Kidney glomerular epithelial cell (primary cell): ENCODE measurements at places on chromosomes 5 and 9.

- DNase-seq = no peak
Observed at GRCh38 chr5:31850981-31851689, 212.2 kb downstream of the PDZD2 start.

DNA sequence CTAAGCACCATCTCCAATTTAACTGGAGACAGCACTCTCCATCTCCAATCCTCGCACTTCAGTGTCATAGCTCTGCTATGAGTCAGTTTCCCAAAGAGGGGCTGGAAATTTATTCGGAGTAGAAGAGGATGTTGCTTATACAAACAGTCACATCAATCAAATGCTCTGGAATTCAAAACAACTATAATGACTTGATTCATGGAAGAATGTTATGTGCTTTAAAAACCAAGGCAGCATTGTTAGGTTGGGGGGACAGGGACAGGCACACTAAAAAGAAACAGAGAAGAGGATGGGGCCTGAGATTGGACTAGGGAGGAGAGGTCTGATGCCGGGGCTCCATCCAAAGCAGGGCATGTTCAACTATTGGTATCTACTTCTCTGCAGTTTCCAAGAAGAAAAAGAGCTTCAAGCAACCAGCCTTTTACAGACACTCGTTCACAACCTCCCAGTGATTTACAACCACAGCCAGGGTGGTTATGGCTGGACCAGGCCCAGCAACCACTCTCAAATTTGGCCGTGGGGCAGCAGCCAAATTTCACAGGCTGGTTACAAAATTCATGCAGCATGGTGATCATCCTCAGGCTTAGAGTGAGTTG lies 117.5 kb upstream of the ZNF366 start:
- peak; percentile 25 for DNase-seq

DNA sequence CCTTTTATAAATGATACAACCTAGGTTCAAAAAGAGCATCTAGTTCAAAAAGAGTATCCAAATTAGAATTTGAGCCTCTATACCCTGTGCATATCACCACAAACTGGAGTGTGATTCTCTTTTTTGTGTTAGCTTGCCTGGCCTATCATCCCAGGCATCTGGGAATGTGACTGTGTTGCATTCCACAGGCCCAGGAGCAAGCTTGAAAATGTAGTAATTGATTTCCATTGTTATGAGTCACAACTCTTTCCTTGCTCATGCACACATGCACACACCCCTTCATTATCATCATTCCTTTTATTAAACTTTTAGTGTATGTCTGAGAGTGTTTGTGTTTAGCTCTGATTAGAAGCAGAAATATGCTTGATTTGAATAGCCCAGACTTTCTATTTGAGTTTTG lies 75.2 kb downstream of the FCHO2 start:
- DNase-seq = peak; percentile 84

GRCh38 chr5:468401-468800 lies 25.4 kb downstream of the EXOC3 start:
- DNase-seq = no peak

DNA sequence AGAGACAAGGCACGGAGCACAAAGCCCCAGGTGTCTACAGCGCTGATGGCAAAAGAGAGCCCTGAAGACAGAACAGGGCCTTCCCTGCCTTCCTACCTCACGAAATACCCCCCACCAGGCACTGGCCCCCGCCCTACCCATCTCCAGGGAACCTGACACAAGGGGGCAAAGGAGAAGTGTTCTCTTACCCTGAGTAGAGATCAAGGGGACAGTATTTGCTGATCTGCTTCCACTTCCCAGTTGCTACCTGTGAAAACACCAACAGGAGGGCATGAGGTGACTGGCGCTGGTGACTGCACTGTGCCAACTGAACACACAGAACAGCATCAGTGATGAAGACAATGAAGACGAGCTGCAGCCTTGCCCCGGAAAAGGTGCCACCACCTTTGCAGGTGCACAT lies 27.4 kb downstream of the IPPK start:
- no peak for DNase-seq

DNA sequence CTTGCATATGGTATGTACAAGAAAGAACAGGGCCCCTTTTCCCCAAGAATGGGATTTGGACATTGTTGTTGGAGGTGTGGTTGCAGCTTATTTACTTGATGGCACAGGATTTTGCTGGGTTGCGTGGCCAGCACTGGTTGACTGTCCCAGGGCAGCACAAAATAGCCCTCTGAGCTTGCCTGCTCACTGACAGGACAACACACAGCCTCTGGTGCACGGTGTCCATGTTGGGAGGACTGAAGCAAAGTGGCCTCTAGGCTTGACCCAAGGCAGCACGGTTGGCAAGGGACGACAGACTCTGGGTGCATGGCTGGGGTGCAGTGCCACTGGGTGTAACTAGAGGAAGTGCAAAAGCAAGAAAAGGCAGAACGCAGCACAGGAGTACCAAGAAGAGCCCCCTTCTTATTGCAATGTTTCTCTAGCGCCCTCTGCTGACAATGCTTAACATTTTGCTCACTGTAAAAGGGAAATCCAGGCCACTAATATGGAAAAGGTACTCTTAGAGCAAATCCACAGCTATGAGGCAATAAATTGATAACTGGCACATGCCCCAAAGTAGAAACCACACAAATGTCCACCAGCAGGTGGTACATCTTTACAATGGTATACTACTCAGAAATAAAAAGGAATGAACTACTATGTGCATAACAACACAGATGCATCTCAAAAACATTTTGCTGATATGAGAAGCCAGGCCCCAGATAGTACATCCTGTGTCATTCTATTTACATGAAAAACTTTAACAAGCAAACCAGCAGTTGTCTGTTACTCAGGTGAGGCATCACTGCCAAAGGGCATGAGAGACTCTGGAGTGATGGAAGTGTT lies 47.4 kb upstream of the BARX1 start:
- DNase-seq = peak; percentile 56

GRCh38 chr9:2709645-2710101 lies 7.6 kb upstream of the KCNV2 start:
- DNase-seq = no peak

DNA sequence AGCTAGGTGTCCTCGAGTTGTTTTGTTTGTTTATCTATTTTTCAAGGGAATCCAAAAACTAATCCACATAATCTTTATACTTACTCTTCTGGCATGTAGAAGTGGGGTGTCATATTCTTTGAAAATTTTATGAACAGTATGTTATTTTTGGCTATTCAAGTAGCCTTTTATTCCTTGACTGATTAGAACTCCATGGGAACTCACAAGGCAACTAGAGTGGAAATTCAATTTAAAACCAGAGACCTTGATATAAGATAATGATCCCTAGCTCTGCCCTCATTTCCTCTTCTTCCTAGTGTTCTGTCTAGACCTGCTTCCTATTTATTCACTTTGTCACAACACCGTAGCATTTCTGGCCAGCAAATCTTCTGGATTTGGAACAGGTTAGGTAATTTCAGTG lies 1123.7 kb upstream of the C9orf72 start:
- DNase-seq = no peak

GRCh38 chr5:25713259-25713658 lies 1068.5 kb upstream of the CDH10 start:
- no peak for DNase-seq

DNA sequence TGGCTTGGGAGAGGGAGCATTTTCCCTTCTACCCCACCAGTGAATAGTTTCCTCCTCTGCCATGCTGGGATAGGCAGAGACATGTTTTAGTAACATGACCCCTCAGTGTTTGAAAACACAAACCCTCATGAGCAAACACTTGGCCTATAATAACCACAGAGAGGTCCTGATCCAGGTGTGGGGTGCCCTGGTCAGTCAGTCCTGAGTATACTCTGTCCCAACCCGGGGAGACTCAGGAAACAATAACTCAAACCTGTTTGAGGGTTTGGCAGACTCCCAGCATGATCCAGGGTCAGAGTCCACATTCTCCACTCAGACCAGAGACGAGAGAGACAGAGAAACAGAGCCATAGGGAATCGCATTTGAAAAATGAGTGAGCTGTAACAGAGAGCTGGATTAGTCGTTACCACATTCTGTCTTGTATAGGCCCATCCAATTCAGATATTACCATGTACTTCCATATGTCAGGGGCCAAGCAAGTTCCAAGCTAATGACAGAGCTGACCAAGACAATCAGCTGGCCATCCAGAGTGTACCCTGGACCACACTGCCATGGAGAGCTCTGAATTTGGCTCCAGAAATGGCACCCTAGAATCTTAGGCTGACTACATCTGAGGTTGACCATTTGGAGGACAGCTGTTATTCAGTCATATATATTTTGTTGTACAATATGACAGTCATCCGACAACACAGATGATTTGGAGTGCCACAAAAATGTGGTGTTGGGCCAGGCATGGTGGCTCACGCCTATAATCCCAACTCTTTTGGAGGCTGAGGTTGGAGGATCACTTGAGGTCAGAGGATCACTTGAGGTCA lies 4.2 kb upstream of the CA9 start:
- DNase-seq = peak; percentile 68

GRCh38 chr9:74172874-74173273 lies 324.3 kb upstream of the RORB start:
- no peak for DNase-seq

GRCh38 chr5:156783092-156783491 lies 67.0 kb upstream of the PPP1R2B start:
- no peak for DNase-seq

DNA sequence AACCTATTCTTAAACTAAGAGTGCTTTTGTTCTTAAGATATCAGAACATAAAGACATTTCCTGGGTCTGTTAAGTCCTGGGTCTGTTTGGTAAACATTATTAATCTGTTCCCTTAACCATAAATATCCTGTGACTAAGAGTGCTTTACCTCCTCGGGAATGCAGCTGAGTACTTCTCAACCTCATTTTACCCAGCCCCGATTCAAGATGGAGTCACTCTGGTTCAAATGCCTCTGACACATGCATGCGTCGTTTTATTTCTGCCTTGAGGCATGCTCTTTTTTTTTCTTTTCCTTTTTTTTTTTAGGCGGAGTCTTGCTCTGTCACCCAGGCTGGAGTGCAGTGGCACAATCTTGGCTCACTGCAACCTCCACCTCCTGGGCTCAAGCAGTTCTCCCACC lies 39.8 kb upstream of the FBXL17 start:
- no peak for DNase-seq

DNA sequence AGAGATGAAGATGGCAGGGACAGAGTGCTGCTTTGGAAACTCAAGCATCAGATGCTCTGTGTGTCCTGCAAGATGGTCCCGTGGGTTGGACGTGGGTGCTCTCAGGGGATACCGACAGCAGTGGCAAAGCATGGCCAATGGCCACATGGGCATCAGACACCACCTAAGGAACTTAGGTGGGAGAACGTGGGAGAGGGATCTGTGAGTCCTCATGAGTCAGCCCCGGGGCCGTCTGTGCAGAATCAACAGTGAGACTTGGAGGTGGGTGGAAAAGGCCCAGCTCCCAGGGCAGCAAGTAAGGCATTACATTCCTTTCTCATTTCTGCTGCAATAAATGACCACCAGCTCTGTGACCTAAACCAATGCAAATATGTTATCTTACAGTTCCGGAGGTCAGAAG lies 77.0 kb downstream of the RAD23B start:
- DNase-seq = no peak

- DNase-seq = no peak
Observed at GRCh38 chr5:2657151-2657550, 94.3 kb downstream of the IRX2 start.

GRCh38 chr9:35341585-35341984 lies 148.3 kb upstream of the RUSC2 start:
- no peak for DNase-seq
